Pancreas (tissue), 10 donors: ENCODE measurements at places on chromosomes 12 and 14.

DNA sequence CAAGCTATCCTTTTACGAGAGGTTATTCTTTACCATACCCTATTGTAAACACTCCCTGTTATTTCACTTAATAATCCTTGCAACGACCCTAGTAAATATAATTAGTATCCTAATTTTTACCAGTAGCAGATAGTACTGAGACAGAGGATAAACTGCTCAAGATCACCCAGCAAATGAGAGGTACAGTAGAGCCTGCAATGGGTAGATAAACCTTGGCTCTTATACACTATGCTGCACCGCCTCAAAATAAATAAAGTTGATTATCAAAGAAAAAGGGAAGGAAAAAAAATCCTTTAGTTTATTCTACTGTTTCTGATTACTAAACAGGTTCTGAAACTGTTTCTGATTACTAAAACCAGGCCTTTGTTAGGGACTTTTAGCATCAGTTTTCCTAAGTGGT is 22.5 kb downstream of the YBX3 start:
- no peak for DNase-seq

DNA sequence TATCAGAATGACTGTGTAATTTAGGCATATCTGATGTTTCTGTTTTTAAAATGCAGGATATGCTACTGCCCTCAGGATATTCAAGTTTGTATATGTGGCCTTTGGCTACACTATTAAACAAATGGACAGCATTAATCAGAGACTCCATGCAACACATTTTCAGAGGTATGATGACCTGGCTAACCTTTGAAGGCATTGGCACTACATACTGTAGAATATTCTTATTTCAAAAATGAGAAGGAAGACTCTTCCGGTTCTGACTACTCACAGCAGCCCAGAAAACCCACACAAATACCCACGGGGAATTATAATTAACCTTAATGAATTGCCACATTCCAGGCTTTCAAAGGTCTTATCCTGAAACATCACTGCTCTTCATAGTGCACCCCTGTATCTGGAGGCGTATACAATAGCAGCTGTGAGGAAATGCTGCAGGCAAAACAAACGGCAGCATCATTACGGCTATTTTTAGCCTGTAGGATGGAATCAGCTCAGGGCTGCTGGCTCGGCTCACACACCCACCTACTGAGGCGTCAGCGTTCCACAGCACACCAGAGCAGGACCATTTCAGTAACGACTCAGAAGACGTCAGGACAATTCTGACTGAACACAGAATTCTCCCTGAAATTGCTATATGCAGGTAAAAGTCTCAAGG is 648.5 kb downstream of the RPS29 start:
- DNase-seq = no peak

DNA sequence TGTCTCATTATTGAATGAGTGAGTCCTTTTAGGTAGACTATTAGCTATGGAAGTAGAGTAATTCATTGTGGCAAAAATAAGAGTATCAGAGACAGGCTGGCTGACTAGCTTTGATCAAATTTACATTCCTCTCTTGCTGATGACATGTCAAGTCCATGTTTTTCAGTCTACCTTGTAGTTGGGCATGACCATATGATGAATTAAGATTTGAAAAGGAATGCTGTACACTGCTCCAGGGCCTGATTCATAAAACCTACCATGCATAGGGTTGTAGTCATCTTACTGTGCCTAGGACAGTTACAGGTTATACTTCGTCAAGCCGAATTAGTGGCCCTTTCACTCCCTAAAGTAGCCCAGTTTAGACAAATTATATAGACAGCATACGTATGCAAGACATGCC is 545.7 kb upstream of the MIS18BP1 start:
- no peak for DNase-seq

DNA sequence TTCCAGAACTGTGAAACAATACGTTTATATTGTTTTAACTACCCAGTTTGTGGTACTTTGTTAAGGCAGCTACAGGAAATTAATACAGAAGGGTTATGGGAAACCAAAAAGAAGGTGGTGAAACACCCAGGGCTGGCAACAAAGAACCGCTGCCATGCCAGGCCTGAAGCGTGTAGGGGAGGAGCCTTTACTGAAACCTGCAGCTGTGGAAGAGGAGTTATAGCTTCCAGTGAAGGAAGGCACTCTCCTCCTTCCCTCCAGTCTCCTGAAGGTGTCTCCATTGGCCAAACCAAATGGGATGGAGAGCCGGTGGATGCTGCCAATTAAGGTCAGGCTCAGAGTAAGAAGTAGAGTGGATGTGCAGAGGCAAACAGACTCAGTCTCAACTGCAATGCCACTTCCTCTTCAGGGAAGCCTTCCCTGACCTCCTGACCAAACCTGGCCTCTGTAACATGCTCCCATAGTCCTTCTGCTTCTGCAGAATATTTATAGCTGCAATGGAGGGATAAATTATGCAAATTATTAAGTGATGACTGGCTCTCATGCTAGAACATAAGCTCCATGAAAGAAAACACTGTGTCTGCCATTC is 168.3 kb downstream of the DAD1 start:
- no peak for DNase-seq

GRCh38 chr12:88299567-88300101 is 157.5 kb downstream of the TMTC3 start:
- DNase-seq = no peak

DNA sequence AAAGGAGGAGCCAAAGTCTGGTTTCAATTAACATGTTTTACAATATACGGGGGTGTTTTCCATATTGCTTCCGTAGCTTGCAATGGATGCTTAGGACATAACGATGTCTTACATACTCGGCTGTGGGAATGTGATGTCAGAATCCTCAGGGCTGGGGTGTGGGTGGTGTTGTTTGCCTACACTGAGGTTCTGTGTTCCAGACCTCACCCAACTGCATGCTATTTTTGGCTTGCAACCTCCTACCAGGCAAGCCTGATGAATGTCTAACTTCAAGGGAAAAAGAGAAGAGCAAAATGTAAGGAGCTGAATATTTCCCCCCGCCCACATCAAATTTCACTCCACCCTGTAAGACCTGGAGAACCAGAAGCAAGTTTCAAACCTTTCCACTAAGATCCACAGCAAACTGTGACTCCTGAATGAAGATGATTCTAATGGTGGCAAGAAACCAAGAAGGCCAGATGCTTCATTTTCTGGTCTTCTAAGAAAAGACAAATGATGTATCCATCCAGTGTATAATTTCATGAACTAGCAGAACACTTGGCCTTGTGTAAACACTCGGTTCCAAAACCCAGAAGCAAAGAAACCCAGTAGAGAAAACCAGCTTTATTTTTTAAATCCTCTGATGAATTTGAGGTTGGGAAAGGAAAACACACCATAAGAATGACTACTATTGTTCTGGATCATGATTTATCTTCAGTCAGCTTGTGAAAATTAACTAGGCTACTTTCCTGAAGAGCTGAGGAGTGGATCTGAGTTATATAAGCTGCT is 227.9 kb downstream of the DACT1 start:
- DNase-seq = no peak

DNA sequence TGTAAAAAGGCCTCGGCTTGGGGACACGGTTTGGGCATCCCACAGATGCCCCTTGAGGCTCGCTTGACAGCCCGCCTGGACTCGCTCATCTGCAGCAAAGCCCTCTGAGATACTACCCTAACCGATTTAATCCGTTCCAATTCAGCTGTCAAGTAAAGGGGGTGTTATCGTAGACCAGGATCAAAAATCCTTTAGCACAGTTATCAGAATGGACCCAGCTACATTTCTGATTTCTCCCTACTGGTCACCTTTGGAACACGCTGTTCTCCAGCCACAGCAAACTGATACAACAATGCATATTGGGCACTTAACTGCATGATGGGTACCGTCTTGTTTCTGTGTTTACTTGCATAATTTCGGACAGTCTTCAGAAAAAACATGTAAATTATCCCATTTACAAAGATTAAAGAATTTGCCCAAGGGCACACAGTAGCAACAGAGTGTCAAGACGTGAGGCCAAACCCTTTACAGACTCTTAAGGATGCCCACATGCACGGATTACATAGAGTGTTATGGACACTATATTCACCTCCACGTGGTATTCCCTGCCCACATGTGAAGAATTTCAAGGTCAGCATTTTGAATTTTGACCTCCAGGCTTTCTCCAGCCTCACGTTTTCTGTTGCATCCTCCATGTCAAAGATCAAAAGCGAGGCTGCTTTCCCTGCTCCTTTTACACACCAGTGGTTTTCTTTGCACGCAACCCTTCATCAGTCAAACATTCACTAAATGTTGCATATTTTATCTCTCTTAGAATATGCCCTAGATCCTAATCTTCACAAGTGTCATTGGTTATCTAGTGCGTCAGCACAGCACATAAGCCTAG is 3.2 kb upstream of the DUSP6 start:
- DNase-seq = no peak

DNA sequence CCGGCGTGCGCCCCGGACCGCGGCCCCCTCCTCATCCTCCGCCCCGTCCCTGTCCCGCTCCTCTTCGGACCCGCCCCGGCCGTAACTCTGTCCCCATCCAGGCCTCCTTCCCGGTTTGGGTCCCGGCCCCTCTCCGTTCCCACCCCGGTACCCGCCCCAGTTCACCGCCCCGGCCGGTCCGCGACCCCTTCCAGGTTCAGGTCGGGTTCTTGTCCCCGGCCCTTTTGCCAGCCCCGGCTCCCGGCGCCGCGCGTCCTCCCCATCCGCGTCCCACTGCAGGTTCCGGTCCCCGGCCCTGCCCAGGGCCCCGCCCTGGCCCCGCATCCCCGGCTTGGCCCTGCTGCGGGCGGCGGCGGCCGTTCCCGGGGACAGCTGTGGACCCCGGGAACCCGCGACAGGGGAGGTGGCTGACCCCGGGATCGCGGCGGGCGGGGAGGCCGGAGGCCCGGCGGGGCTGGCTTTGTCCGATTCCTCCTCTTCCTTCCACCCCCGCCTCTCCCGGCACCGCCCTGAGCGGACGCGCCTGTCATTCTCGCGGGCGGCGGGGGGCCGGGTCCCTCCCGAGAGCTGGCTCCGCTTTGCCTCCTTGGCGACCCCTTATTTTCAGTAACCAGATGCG is 601 bp downstream of the KLC1 start:
- peak; percentile 38 for DNase-seq

DNA sequence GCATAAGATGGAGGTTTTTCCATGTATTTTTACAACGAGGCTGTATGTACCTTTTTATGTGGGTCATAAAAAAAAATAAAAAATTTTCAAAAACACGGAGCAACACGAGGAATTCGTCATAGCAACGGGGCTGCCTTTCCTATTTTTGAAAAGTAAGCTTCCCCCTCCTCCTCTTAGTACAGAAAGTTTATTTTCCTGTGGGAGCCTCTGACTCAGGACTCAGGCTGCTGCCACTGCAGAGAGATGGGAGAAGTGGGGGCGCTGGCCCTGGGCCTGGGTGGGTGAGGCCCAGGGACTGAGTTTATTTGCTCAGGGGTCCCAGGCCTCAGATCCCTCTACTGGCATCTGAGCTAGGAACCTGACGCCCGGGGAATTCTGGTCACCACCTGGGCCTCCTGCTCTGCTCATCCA is 10.2 kb upstream of the CMKLR1 start:
- DNase-seq = no peak

GRCh38 chr14:64221391-64222003 is 72.7 kb downstream of the ESR2 start:
- no peak for DNase-seq

GRCh38 chr14:104178279-104178678 is 39.9 kb downstream of the KIF26A start:
- DNase-seq = peak; percentile 65

- no peak for DNase-seq
These were observed 13.9 kb downstream of the CLECL1 start for GRCh38 chr12:9718968-9719367.

- no peak for DNase-seq
These were observed 100.8 kb downstream of the USP15 start for GRCh38 chr12:62361048-62361447.

- no peak for DNase-seq
These were observed 14.2 kb downstream of the IQSEC3 start for GRCh38 chr12:80681-81190.

GRCh38 chr12:32681272-32681671 is 2.2 kb downstream of the DNM1L start:
- DNase-seq = no peak

GRCh38 chr14:82447586-82447985 is 913.9 kb upstream of the SEL1L start:
- DNase-seq = no peak

DNA sequence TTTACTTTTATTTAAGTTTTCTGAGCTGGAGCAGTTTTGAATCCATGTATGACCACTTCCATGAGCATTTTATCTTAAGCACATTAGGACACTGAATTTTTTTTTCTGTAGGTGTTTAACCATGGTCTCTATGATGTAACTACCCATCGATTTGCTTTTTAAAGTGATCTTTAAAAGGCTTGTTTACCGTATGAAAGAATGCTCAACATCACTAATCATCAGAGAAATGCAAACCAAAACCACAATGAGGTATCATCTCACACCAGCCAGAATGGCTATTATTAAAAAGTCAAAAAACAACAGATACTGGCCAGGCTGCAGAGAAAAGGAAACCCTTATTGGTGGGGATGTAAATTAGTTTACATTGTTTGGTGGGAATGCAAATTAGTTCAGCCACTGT is 23.0 kb downstream of the GLRX5 start:
- no peak for DNase-seq

DNA sequence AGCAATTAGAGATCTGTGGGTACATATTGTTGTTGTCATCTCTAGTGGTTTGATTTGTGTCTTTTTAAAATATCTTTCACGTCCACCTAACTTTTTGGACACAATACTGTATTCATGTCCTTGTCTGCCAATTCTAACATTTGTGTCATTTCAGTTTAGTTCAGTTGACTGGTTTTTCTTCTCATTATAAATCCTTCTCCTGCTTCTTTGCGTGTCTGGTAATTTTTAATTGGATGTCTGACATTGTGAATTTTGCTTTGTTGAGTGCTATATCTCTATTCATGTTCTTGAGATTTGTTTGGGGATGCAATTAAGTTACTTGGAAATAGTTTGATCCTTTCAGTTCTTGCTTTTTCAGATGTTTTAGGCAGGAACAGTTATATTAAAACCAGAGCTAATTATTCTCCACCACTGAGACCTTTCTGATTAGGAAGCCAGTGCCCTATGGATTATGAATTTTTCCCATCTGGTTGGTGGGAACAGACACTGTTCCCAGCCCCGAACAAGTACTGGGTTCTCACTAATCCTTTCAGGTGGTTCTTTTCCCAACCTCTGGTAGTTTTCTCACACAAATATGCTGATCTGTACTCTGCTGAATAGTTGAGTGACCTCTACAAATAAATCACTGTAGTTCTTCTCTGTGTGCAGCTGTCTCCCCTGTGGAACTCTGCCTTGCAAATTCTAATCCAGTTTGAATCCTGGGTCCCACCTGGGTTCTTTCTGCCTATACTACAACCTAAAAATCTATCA is 91.1 kb upstream of the DYNC1H1 start:
- DNase-seq = no peak

DNA sequence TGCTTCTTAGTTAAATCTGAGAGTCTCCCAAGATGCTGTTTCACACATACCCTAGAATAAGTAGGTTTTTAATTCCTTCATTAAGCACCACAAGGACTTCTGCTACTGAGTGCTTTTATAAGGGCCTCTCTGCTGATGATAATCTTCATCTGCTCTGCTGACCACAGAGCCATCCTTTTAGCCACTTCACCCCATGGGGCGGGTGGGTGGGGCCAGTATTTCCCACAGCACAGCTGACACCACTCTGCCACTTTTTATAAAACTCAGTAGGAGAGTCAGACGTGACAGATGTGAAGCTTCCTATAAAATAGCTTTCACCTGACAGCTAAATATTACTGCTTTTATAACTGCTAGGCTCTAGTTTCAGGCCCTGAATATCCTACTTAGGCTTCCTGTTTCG is 20.3 kb downstream of the FCF1 start:
- no peak for DNase-seq
